ENCODE measurements at places on chromosomes 3 and 15.

GRCh38 chr3:173249457-173249856, 108.4 kb upstream of the SPATA16 start:
- no peak for DNase-seq

- no peak for DNase-seq
Observed at GRCh38 chr3:51773529-51774056, 5.4 kb downstream of the IQCF6 start.

GRCh38 chr15:66831801-66832390, 129.9 kb downstream of the SMAD6 start:
- DNase-seq: no peak

- DNase-seq: no peak
Observed at GRCh38 chr15:92840149-92840548, 60.0 kb upstream of the CHD2 start.

Data from HS-27A (cell line).